Activated CD8-positive, alpha-beta memory T cell treated with anti-CD3 and anti-CD28 coated beads, Interleukin-2, amount 10 ng/mL, durations not matched to agents 7 days and 5 days (primary cell): ENCODE measurements at places on chromosomes 1 and 21. TPM values are rescaled to one million over a fixed set of nuclear protein-coding genes. Genes with fewer than 3 reads are reported as not detected.

The RGL1 gene
- 2.9 TPM for total RNA-seq

GRCh38 chr1:175579956-175580750, 163.2 kb downstream of the TNR start:
- DNase-seq: no peak
- no peak overlapping the region for H3K4me3 ChIP-seq
- no peaks in the 10 kb centered on the region for H3K4me1 ChIP-seq
- no peaks in the 10 kb centered on the region for H3K36me3 ChIP-seq
- H3K27ac ChIP-seq: no peak overlapping the region

- H3K4me3 ChIP-seq: no peak overlapping the region
- H3K27me3 ChIP-seq: peaks cover 49% of the 10 kb centered on the region
- no peak overlapping the region for H3K27ac ChIP-seq
- no peak for DNase-seq
- H3K4me1 ChIP-seq: peaks cover 14% of the 10 kb centered on the region
- no peaks in the 10 kb centered on the region for H3K36me3 ChIP-seq
These were observed 1.3 kb downstream of the NCMAP start for GRCh38 chr1:24557220-24557619.

- no peak overlapping the region for H3K4me3 ChIP-seq
- H3K27me3 ChIP-seq: no peaks in the 10 kb centered on the region
- DNase-seq: no peak
- no peaks in the 10 kb centered on the region for H3K36me3 ChIP-seq
- H3K27ac ChIP-seq: no peak overlapping the region
- H3K4me1 ChIP-seq: no peaks in the 10 kb centered on the region
These were observed 121.8 kb upstream of the ERG start for GRCh38 chr21:38619992-38620479.
